ENCODE measurements at places on chromosomes 6 and 20.
A peak's percentile ranks its signal among the peaks of the same experiment; 100 is the strongest.

DNA sequence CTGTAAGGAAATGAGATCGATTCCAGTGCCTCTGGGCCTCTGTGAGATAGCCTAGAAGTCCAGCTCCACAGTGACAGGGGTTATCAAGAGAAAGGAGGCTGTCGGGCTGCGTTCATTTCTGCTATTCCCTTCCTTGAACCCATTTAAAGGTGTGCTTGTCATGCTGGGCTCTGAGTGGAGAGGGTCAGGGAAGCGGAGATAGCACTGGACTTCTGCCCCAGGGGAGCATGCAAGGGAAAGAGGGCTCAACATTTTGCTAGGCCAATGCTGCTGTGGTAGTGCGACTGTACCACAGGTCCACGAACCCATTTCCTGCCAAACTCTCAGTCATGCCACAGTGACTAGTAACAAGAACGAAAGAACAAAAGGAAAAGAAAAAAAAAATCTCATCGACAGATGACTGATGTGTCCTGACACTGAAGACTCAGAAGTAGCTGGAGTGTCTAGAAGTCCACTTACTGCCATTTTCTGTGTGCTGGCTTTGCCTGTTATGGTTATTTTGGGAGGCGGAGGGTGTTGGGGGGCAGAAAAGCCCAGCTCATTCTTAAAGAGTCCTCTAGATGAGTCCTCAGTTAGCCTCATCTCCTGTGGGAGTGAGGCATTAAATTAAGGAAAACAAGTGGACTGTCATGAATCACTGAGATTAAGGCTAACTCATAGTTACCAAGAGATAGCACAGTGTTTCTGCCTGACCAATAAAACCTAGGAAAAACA is 8.1 kb downstream of the NEDD9 start:
- H3K27ac ChIP-seq: peak overlapping the region; percentile 74
- DNase-seq: peak; percentile 17
- peak overlapping the region; percentile 23 for H3K4me3 ChIP-seq
- H3K36me3 ChIP-seq: no peaks in the 10 kb centered on the region
- no peaks in the 10 kb centered on the region for H3K27me3 ChIP-seq
- peaks cover 28% of the 10 kb centered on the region for H3K4me1 ChIP-seq

- peaks cover 19% of the 10 kb centered on the region for H3K27me3 ChIP-seq
- H3K27ac ChIP-seq: no peak overlapping the region
- H3K36me3 ChIP-seq: no peaks in the 10 kb centered on the region
- H3K4me1 ChIP-seq: no peaks in the 10 kb centered on the region
Observed at GRCh38 chr20:31908016-31908415, 37.6 kb downstream of the TTLL9 start.

DNA sequence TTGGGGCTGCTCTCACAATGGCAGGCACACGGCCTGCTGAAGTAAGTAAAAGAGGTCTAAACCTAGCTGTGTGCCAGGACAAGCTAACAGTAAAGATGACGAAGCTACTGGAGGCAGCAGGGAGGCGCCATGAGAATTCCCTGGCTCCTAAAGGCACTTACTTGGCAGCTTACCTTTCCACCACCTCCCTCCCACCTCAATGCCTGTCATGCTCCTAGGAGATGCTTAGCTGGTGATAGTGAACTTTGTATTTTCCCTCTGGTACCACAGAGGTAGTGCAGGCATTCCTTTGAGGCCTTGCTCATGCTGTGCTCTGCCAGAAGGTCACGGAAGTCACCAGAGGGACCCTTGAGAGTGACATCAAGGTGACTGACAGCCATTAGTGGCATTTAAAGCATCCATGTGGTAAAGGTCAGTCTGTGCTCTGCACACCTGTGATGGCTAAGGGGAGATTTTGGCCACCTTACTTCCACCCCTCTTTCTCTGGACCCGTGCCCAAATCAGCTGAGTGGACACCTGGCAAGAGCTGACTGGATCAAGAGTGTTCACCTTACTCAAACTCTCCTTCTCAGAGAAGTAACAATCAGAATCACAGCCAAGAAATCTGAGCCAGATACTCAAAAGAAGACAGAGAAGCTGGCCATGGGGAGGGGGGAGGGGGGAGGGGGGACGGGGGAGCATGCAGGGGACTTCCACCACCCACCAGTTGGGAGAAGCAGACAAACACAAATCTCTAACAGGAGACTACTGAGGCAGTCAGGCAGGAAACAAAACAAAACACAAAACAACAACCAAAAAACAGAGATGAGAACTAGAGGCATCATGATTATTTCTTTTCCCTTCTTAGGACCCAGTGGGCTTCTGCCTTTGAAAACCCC is 2.9 kb downstream of the FKBP1A start:
- peak overlapping the region; percentile 47 for H3K27ac ChIP-seq
- no peaks in the 10 kb centered on the region for H3K27me3 ChIP-seq
- peaks cover 12% of the 10 kb centered on the region for H3K36me3 ChIP-seq
- DNase-seq: no peak

- H3K4me3 ChIP-seq: peak overlapping the region; percentile 41
- no peaks in the 10 kb centered on the region for H3K27me3 ChIP-seq
Observed at GRCh38 chr20:53739799-53740785, 146.5 kb upstream of the ZNF217 start.

DNA sequence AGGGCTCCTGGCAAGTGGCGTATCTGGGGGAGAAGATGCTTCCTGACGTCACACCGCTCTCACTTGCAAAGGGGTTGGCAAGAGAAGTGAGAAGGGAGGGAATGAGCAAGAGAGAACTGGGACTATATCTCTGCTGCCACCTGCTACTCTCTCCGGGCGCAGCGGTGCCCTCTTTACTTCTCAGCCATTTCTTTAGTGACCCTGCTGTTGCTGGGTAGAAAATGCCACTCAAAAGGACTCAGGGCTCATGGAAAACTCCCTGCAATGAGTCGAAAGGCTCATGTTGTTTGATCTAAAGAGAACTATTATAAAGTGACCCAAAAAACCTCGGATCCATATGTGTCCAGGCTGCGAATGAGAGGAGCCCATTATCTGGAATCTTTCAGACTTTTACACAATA is 401.8 kb downstream of the SAMD5 start:
- H3K27ac ChIP-seq: no peak overlapping the region
- H3K4me1 ChIP-seq: no peaks in the 10 kb centered on the region
- no peak for DNase-seq
- no peaks in the 10 kb centered on the region for H3K36me3 ChIP-seq
- no peak overlapping the region for H3K4me3 ChIP-seq
- no peaks in the 10 kb centered on the region for H3K27me3 ChIP-seq

- H3K27ac ChIP-seq: no peak overlapping the region
- peaks cover 9% of the 10 kb centered on the region for H3K27me3 ChIP-seq
- no peak for DNase-seq
- no peaks in the 10 kb centered on the region for H3K4me1 ChIP-seq
Observed at GRCh38 chr6:30238178-30238795, 25.1 kb upstream of the TRIM26 start.

DNA sequence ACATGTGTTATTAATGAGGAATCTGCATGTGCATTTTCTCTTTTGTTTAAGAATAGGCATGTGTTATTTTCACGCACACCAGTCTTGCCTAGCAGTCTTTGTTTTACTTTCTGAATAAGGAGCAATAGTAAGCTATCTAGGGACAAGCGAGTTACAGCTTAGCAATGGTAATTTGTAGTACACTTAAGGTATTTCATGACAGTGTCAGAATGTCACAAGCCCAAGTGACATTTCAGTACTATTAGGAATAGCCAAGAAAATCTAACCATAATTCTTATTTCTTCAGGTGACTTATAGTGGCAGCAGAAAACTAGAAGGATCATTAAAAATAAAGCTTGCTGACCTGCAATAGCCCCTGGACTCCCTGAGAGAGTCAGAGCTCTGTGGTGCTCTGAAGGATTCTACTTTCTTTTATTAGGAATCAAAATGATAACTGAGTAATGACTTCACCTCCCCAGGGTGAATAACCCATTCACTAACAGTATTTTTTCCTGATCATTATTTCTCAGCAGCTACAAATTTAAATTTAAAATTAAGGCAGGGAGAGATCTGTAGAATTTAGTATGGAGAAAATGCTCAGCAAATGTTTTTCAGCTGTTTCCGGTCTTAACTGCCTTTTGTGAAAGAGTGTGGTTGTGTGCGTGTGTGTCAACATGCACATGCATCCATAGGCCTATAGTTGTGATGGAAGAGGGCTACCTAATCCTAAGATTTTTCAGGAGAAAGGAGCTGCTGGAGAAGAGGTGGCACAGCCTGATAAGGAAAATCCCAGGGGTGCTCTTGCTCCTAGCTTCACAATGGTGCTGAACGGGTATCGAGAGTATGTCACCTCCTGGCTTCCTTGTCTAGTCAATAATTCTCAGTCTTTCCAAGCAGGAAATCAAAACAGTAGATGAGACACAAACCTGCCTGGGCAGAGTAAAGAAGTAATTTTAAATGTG is 90.0 kb upstream of the BEND3 start:
- H3K4me1 ChIP-seq: no peaks in the 10 kb centered on the region
- H3K36me3 ChIP-seq: no peaks in the 10 kb centered on the region
- H3K4me3 ChIP-seq: no peak overlapping the region
- no peak overlapping the region for H3K27ac ChIP-seq
- no peak for DNase-seq

DNA sequence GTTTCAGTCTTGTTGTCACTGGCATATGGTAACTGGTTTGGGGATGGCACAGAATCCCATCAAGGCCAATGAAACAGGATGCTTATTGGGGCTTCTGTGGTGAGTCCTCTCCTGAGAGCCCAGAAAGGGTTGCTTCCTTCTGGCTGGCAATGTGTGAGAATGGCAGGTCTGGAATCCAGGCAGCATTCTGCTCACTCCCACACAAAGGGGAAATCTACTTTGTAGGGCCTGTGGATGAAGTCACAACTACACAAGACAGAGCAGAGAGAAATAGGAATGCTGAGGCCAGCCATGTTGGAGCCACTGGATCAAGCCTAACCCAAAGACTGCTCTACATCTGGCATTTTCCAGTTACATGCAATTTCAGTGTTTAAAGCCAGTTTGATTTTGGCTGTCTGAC is 15.7 kb downstream of the PLAGL2 start:
- H3K4me3 ChIP-seq: no peak overlapping the region
- H3K27ac ChIP-seq: no peak overlapping the region
- H3K4me1 ChIP-seq: peaks cover 28% of the 10 kb centered on the region
- no peaks in the 10 kb centered on the region for H3K27me3 ChIP-seq

Data from T-cell (primary cell).